Astrocyte of the hippocampus (primary cell): ENCODE measurements at places on chromosomes 4 and X.
A peak's percentile ranks its signal among the peaks of the same experiment; 100 is the strongest.

DNA sequence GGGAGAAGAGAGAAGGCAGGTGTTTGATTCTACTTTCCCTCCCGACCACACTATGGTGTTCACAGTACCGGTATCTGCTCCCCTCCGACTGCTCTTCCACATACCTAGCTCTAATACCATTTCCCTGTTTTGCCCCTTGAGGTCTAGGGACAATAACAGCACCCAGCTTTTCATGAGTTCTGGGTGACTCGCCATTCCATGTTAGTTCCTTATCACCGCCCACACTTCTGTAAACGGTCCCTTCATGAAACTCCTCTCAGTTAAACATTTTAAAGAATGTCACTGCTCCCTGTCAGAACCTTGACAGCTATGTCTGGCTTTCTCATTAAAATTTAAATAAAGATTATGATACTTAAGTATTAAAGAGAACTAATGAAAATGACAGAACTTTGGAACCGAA, 136.7 kb downstream of the ADAMTS3 start:
- no peak for DNase-seq

DNA sequence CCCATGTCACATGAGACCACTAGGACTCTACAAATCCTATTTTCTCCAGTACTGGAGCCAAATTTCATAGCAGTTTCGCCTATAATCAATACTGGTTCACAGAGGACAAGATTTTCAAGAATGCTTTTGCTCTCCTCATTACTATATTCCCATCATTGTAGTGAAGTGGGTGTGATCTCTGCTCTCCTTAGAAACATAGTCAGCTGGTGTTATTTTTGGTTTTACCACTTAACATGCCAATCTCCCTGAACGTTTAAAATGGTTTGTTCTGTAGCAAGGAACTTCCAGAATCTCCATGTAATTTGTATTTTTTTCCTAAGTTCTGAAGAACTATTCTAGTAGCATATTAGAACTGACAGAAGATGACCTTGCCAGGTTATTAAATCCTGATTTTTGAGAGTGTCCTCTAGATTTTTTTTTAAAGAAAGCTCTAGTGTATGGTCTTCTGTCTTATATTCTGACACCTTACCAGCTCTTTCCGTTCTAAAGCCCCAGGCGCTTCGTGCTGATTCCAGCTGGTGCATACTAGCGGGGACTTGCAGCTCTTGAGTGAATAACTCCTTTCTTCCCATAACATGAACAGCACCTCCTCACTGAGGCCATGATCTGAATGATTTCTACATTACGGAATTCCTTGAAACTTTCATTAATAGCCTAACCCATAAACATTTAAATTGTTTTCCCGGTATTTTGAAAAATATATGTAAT, 1372.9 kb downstream of the TECRL start:
- no peak for DNase-seq

DNA sequence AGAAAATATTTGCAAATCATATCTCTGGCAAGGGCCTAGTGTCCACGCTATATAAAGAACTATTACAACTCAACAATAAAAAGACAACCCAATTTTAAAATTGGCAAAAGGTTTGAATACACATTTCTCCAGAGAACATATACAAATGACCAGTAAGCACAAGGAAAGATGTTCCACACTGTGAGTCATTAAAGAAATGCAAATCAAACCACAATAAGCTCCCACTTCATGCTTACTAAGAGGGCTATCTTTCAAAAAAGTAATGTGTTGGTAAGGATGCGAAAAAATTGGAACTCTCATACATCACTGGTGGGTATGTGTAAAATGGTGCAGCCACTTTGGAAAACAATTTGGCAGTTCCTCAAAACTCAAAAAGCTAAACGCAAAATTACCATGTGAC, 884.0 kb upstream of the INTU start:
- peak; percentile 23 for DNase-seq

GRCh38 chr4:38610966-38611431, 53.0 kb upstream of the KLF3 start:
- DNase-seq = peak; percentile 5

GRCh38 chr4:60155088-60155487, 1045.0 kb upstream of the ADGRL3 start:
- DNase-seq = no peak

GRCh38 chr4:167544391-167544790, 310.1 kb upstream of the SPOCK3 start:
- DNase-seq = no peak

DNA sequence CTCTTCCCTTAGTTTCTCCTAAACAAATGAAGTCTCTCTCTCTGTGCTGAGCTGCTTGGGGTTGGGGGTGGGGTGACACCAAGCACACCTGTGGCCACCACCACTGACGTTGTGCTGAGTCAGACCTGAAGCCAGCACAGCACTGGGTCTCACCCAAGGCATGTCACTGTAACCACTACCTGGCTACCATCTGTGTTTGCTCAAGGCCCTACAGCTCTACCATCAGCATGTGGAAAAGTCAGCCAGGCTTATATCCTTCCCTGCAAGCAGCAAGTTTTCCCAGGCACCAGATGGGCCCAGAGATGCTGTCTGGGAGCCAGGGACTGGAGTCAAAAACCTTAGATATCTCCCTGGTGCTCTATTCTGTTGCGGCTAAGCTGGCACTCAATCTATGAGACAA, 6.9 kb downstream of the CXCL10 start:
- no peak for DNase-seq

DNA sequence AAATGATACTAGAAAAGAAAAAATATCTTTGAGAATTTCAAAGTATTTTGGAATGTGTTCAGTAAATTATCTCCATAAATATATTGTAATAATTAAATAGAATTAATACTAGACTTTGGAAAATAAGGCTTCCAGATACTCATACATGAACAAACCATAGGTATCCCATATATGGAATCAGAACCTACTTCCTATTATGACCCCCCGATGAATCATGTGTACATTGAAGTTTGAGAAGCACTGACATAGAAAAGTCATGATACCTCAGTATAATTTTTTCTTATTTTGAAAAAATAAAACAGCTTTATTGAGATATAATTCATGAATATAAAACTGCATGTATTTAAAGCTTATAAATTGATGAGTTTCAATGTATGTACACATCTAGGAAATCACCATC, 27.2 kb upstream of the SMARCA5 start:
- DNase-seq = no peak

DNA sequence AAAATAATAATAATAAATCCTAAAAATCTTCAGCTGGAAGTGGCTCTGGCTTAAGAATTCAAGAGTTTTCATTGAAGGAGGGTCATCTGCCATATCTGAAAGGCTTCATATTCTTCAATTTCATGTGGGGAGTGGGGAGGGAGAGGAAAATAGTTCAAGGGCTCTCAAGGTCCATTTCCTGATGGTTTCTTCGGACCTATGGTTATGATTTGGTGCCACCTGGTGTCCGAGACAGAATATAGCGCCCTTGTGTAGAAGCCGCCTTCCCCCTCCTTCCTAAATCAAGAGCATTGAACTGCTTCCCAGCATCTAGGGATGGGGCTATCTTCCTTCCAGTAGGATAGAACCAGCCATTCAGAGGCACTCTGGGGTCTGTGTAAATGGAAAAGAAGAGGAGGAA, 34.3 kb downstream of the NLGN3 start:
- DNase-seq = peak; percentile 74

- no peak for DNase-seq
Observed at GRCh38 chr4:26791346-26791745, 69.3 kb upstream of the STIM2 start.

DNA sequence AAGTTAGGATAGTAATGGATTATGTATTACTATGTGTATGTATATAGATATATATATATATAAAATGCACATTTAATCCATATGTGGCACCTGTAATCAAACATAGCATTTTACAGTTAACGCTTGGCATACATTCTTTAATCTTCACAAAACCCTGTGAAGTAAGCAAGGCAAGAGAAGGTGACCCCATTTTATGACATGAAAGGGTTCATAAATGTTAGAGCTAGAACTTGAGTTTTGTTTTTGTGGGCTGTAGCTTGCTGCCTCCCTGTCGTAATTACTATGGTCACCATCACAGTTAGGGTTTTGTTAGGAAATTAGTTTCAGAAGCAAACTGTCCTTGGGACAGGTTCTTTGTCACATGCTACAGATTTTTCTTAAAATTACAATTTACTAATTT, 13.8 kb upstream of the CYP2U1 start:
- DNase-seq = no peak

GRCh38 chrX:36908801-36909675, 99.1 kb upstream of the FAM47C start:
- DNase-seq = peak; percentile 25
